ENCODE measurements at places on chromosomes 3 and 15.

DNA sequence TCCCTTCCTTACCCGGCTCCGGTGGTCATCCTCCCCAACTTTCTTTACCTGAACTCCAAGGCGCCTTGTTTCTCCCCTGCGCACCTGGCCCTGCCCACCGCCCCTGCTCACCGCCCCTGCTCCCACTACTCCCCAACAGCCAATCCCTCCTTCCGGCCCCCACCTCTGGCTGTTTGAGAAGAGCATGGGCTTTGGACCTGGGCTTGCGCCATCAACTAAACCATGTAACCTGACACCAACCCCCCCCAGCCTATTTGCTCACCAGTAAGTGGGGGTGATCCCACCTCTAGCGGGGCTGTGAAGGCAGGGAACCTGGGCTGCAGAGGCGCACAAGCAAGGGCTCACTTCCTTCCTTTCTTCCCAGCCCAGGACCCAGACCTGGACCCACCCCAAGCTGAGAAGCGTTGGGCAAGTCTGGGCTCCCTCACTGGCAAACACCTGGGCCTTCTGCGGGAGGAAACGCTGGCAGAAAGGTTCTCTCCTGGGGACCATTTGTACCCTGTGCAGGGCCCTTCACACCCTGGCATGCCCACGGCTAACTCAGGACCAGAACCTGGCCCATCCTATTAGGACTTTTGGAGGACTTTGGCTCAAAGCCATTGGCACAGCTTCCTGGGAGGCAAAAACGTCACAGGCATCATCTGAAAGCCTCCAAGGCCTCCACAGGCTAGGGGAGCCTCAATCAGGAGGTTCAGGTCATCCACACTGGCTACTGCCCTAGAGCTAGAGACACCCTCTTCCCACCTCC, at the start of gene PLXNB1:
TSS of gene PLXNB1 (minus strand) at position 127 of the 748 bp plus-strand sequence. CDS start 5,475 bp downstream, outside the sequence.
- no peak for DNase-seq

DNA sequence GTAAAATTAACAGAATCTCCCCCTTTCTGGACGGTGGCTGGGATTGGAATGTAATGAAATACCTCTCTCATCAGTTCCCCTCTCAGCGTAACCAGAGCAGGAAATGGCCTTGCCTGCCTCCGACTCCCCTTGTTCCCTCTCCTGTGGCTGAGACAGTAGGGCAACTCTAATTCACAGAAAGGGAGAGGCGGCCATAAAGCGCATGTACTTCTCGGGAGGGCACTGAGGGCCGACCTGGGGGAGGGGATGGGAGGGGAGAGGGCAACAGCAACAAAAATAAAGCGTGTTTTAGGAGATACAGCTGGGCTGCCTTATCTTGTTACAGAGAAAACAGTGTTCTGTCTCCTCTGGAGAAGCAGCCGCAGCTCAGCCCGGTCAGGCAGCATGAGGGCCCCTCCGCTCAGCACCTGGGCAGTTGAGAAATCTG, 783.3 kb upstream of the ARRDC4 start:
- DNase-seq, result no peak

DNA sequence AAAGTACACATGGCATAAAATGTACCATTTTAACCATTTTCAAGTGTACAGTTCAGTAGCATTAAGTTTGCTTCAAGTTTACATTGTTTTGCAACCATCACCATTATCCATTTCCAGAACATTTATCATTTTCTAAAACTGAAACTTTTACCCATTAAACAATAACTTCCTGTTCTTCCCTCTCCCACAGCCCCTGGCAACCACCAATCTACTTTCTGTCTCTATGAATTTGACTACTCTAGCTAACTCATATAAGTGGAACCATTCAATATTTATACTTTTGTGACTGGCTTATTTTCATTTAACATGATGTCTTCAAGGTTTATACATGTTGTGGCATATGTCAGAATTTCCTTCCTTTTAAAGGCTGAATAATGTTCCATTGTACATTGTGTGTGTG, 19.9 kb downstream of the TMEM62 start:
- no peak for DNase-seq

DNA sequence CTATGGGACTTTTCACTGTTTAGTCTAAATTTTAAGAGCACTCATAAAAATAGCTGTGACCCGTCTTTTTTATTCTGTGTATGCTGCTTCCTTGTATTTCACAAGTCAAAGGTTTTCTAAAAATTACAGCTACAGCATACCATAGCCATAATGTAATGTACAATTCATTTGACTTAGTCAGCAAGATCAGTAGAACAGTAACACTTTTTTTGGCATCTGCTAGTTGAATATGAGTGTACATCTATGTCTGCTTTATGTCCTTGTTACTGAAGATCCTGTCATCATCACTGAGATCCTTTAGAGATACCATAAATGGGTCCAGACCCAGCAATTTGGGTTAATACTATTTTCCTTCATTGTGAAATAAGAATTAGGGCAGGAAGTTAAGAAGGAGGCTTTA, 42.2 kb downstream of the CMSS1 start:
- DNase-seq, result no peak

GRCh38 chr3:52236424-52236886, 2.5 kb downstream of the TWF2 start:
- no peak for DNase-seq

DNA sequence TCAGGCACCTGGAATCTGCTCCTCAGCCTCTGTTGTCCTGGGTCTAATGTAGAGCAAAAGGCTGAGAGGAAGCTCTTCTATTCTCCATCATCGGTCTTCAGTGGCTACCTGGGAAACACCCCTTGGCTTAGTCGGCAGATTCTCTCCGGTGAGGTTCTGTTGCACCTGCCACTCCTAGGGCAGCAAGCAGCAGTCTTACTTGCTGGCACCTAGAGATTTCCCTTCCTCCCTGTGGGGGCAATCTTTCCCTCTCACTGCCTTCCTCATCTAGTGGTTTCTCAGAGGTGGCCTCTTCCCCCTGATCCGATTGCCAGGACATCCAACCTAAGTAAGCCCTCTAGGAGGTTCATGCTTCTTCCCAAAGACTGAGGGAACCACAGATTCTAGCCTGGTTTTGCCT, 60.8 kb downstream of the PLS1 start:
- DNase-seq, result no peak

- DNase-seq, result no peak
Observed at GRCh38 chr15:61376961-61377360, 147.9 kb upstream of the RORA start.

- DNase-seq, result no peak
Observed at GRCh38 chr3:190305406-190305805, 16.8 kb downstream of the CLDN1 start.

- DNase-seq, result no peak
Observed at GRCh38 chr3:130640027-130640426, 106.6 kb downstream of the PIK3R4 start.
